ENCODE measurements at places on chromosomes 12 and 14. TPM values are rescaled to one million over a fixed set of nuclear protein-coding genes. Genes with fewer than 3 reads are reported as not detected.
A peak's percentile ranks its signal among the peaks of the same experiment; 100 is the strongest.

- DNase-seq, result no peak
Measured at GRCh38 chr12:21073129-21073528, 57.9 kb upstream of the SLCO1B1 start.

DNA sequence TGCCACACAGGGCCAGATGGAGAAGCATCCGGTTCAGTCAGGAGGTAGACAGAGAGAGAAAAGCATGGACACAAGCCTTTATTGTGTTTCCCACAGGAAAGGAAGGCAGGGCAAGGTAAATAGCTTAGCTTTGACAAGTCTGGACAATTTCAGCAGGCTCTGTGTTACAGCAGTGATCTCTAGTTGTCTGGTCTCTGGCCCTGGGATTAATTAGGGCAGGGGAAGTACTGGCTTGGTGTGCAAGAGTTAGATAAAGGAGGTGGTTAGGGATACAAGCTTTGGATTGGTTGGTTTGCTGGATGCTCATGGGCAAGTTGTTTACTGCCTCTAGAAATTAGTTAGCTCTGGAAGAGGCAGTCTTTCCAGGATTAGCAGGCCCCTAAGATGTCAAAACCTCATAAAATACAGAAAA lies 15.1 kb upstream of the NGDN start:
- DNase-seq, result no peak

- no peak for DNase-seq
Measured at GRCh38 chr12:5206401-5207175, 162.9 kb downstream of the KCNA5 start.

DNA sequence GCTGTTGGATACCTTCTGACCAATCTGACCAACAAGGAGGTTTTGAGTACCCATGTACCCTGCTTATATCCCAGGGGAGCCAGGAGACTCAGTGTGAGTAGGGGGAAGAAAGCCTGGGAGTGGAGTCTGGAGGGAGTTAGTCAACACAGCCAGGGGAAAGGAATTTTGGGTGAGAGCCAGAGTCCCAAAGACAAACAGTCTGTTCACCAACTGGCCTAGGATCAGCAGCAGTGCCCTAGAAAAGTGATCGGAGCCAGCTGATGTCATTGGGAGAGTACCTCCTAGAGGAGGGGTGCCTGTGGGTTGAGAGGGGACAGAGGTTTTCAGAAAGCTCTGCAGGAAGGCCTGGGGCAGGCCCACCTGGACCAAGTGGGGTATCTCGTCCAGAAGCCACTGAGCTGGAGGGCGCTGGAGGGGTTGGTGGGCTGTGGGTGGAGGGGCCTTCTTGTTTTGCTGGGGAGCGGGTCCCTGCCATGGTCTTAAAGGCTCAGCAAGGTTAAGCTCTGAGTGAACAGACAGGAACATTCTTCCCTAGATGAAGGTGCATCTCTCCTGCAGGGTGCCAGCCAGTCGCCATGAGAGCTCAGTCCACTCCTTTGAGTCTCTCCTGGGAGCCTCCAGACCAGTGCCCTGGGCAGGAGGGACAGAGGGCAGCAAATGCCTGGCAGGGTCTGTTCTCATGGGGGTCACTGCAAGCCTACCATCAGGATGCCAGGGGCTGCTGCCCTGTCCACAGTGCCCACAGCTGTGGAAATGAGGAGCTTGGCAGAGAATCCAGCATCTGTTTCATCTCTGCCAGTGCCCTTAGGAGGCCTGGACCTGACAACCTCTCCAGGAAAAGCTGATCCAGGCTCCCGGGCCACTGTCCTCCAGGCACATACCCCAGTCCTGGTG lies 63.6 kb downstream of the CHGA start:
- DNase-seq, result no peak

DNA sequence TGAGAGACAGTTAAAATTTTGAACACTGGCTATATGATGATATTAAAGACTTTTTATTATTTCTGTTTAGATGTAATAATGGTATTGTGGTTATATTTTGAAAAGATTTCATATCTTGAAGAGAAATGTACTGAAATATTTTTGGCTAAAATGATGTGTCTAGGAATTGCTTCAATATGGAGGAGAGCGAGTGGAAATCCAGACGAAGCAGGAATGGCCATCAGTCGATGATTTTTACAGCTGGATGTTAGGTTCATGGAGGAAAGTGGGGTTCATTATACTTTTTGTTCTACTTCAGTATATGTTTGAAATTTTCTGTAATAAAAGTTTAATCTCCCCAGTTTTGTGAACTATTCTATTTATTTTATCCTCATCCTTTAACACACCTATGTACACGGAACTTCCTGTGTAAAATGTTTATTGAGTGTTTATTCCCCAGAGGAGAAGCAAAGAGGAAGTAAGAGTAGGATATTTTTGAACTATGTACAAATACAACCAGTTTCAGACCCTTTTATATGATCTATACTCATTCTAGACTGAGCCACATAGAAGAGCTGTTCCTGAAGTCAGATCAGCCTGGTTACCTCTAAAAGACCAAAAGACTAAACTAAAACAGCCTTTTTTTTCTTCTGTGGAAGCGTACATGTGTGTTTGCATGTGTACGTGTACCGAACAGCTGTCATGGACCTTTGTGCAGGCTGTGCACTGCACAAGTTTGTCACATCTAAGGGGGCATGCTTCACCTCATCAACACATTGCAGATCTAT lies 211.0 kb upstream of the NUDT4 start:
- DNase-seq, result no peak

DNA sequence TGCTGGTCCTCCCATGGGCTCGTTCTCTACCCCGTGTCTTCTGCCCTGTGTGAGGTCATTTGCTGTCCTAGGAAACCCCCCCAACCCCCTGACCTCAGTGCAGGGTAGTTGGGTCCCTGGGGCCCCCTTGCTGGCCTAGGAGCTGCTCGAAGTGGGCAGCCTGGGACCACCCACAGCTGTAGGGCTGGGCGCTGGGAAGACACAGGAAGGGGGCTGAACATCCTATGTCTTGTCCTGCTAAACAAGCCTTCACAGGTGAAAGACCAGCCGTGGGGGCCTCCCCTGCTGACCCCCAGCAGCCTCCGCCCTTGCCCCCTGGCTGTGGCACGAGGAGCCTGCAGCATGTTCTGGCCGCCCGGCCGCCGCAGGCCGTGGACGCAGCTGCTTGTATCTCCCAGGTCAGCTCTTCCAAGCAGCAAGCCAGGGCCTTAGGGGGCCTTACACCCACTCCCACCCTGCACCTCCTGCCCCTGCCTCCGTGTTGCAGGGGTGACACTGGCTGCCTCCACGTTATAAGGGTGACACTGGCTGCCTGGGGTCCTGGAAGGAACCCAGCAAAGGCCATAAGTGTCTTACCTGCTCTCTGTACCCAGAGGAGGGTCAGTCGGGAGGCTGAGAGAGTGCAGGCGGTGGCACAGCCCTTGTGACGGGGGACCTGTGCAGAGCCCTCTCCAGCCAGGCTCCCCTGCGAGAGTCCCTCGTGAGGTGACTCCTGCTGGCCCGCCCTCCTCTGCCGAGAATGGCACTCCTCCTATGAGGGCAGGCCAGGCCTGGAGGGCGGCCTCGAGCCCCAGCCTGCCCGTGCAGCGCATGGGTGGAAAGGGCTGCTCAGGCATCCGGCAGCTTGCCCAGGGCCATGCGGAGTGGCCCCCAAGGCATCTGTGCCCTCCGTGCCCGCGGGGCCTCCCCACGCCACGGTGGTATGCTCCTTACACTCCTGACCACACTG lies 11.5 kb upstream of the TEX22 start:
- no peak for DNase-seq

DNA sequence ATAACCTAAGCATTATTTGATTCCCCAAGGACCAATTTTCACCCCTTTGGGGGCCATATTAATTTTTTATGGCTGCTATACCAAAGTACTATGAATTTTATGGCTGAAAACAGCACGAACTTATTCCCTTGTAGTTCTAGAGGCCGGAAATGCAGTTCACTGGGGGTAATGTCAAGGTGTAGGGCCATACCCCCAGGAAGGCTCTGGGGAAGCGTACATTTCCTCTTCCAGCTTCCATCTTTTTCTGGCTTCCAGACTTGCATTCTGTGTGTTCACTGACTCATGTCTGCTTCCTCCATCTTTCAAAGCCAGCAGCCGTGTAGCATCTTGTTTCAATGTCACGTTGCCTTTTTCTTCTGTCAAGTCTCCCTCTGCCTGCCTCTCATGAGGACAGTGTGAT lies 133.5 kb downstream of the BICD1 start:
- DNase-seq, result no peak

GRCh38 chr12:89863493-89863938 lies 154.9 kb upstream of the ATP2B1 start:
- DNase-seq, result no peak

- peak; percentile 87 for DNase-seq
Measured at GRCh38 chr12:5429741-5430557, 2.0 kb upstream of the NTF3 start.

DNA sequence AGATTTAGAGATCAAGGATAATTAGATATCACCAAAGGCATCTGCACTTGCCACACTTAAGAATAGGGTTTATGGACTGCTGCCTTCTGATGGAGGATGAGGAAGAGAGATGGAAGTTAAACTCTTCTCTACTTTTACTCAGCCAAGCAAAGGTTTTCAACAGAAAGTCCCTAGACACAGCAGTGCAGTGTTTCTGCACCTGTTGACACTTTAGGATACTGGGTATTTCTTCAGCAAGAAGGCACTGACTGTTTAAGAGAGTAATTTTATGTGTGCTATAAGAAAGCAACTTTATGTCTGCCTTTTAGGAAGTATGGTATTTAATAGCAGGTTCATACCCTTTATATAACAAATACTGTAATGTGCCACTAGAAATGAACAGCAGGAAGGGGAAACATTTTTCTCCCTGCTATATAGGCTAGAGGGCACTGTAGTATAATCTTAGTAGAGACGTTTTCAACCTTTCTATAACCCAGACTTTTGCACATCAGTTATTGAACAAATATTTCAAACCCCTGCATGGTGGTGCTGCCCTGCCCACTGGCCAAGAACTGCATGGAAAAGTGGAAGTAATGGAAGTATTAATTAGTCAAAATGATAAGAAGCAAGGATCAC lies 225.0 kb upstream of the GRIP1 start:
- no peak for DNase-seq

GRCh38 chr14:68794130-68794850 lies 1.4 kb upstream of the ZFP36L1 start:
- peak; percentile 98 for DNase-seq

DNA sequence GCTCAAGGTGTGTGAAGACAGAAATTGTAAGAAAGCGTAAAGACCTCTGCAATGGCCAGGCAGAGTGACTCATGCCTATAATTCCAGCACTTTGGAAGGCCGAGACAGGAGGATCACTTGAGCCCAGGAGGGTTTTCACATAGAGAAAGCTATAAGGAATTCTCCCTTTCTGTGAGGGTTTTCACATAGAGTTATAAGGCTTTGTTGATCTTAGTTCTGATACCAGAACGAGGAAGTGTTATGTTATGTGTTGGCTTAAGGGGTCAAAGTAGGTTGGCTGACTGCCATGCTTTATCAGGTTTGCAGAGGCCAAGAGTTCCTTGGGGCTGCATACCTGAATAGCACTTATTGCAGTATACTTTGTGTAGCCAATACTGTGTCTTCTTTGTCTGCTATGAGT lies 139.1 kb downstream of the ERC1 start:
- no peak for DNase-seq

DNA sequence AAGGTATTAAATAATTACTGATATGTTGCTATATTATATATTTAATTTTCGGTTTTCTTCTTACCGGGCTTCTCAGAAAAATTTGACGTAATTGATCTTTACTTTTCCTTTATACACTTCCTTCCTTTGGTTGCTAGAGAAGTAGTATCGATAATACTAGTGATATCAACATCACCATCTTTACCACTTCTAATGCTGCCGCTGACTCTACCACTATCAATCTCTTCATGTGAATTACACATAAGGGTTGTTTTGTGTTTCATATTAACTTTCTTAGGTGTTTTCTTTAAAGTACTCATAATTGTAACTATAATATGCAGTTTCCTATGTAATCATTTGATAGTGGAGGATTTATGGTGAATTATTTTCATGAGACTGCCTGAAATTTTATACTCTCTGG lies 30.9 kb upstream of the KLRF1 start:
- DNase-seq, result no peak

DNA sequence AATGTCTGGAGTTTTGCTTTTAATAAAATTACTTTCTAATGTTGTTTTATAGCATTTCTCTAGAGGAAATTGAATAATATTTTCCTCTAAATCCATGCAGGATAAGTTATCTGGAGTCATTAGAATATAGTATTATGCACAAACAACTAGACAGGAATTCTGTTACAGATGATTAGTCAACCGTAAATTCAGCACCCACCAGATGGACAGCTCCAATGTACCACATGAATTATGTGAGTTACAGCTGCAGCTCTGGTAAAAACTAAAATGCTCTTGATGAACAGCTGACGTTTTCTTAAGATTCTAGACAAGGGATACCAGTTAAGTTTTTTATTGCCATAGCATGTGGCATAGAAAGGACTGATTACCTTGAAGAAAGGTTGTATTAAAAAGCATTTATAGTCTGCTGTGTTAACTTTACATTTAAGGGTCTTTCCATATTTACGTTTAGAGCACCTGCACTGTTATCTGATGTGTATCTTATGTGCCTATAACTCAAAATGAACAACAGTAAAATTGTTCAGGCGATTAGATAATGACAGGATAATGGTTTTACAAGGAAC lies 321.4 kb upstream of the LRFN5 start:
- no peak for DNase-seq

DNA sequence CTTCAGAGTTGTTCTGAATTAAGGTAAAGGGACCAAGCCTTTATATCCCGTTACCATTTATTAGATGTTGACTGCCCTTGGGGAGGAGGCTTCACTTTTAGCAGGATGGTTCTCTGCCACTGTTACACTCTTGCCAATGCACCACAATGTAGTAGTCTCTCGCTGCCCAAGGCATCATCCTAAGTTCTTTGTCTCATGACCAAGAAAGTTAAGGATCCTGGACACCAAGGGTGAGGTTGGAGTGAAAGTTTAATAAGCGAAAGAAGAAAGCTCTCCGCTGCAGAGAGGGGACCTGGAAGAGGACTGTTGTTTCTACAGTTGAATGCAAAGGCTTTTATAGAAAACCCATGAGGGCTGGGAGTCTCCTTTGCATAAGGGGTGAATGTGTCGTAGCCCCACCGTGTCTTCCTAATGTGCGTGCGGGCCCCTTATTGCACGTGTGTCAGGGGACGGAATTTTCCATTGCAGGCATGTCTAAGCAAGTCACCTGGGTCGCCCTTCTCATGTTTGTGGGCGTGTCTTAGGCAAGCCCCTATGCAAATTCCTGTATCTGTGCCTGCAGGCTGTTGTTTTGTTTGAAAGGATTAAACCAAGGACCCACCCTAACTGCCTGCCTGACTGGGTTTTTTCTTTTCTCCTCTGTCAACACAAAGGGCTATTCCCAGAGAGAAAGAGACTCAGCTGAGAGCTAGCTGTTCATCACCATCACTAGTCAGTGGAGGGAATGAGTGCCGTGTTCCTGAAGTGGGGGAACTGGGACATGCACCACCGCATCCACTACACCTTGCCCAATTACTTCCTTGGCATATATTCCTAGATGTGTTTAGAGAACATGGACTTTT lies 17.6 kb upstream of the RNASE1 start:
- no peak for DNase-seq

The GALNT6 gene
- total RNA-seq, result 2.7 TPM

The MFAP5 gene
- total RNA-seq, result 94.7 TPM

The FUT8 gene
- total RNA-seq, result 22.2 TPM

The SSPN gene
- total RNA-seq, result 81.8 TPM

The DEPDC4 gene
- 0.50 TPM for total RNA-seq

The PTPRO gene
- 1.5 TPM for total RNA-seq

The TOMM20L gene
- not detected for total RNA-seq

All from esophagus muscularis mucosa (tissue), 4 donors.